ENCODE measurements at places on chromosomes 5 and 9.

GRCh38 chr5:172754596-172755356 lies 16.2 kb downstream of the DUSP1 start:
- no peak for DNase-seq

DNA sequence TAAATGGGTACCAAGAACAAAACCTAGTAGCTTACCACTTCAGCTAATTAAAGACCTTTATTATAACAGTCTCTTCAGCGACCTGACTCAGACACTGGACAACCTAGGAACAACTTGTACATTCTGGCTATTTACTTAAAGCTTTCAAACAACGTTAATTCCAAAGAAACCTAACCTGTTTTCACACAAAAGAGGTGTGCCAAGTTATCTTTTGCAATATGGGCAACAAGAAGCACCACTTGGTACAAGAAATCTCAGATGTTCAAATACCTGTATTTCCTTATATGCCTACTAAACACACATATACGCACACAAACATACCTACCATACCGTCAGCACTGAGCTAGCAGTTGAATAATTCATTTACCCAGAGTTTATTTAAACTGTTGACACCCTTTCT lies 23.0 kb downstream of the RNF145 start:
- DNase-seq = no peak

- no peak for DNase-seq
Measured at GRCh38 chr5:10479154-10479721, 37.6 kb downstream of the ROPN1L start.

GRCh38 chr9:136244122-136244968 lies 1.3 kb downstream of the QSOX2 start:
- peak; percentile 43 for DNase-seq

GRCh38 chr5:177598477-177598876 lies 1.5 kb upstream of the B4GALT7 start:
- no peak for DNase-seq

DNA sequence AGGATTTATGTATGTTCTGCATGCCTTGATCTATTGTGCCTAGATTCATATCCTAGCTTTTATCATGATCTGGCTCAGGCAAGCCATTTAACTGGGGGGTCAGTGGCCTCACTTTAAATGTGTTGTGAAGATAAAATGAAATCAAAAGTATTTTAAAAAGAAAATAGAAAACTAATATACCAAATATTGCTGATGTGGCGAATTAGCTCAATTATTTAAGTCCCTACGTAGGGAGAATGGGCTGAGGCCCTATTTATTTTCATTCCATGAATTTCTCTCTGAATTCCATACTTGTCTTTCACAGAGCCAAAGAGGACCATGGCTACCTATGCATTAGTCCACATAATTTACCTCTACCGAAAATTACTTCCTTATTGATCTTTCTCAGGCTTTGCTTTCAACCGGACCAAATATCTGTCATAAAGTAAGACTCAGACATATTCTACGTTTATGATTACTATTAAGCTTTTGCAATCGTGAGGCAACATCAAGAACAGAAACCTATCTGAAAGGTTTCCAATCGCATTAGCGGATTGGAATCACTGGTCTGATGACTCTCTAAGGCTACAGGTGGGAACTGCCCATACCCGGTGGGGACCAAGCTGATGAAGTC lies 1.7 kb downstream of the MBLAC2 start:
- DNase-seq = no peak

DNA sequence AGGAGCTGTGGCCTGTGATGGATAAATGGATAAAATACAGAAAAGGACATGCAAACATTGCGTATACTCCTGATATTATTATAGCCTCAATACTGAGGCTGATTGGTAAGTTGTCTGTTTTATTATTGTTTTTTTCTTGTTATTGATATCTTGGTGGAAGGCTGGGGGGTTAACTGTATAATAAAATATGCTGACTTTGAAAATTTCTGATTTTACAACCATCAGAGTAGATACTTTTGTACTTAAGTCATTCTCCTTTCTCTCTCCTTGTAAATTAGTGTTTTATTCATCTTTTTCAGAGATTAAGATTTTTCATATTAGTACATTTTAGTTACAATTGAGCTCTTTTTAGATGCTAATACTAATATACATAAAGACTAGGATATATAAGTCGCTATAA lies 53.5 kb downstream of the ICE1 start:
- DNase-seq = no peak
